Thoracic aorta (tissue), 2 donors: ENCODE measurements at places on chromosomes 1 and 21. TPM values are rescaled to one million over a fixed set of nuclear protein-coding genes. Genes with fewer than 3 reads are reported as not detected.

GRCh38 chr1:55239548-55239947 is 24.4 kb upstream of the USP24 start:
- no peaks in the 10 kb centered on the region for H3K36me3 ChIP-seq
- H3K4me3 ChIP-seq = no peak overlapping the region
- H3K4me1 ChIP-seq = no peaks in the 10 kb centered on the region
- no peak for DNase-seq
- H3K27ac ChIP-seq = no peak overlapping the region

The SLC44A3 gene
- 3.7 TPM for total RNA-seq

GRCh38 chr1:6864166-6864565 is 78.9 kb downstream of the CAMTA1 start:
- no peaks in the 10 kb centered on the region for H3K36me3 ChIP-seq
- no peaks in the 10 kb centered on the region for H3K27me3 ChIP-seq
- peaks cover 80% of the 10 kb centered on the region for H3K4me1 ChIP-seq
- H3K4me3 ChIP-seq = no peak overlapping the region
- no peak for DNase-seq

DNA sequence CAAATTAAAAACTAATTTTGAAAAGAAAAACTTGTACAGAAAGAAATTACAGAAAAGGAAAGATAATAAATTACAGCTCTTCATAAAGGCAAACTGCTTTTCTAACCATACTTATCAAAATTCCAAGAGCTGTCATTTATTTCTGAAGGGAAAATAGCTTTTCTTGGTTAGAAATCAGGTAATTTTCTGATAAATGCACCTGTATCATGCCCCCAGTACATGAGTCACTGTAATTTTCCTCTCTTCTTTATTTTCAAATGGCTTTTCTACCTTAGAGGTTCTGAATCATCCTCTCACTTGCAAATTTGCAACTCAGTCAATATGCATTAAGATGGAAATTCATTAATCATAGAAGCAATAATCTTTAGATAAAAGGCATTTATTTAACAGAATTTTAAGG is 100.1 kb downstream of the SLC35F3 start:
- no peak overlapping the region for H3K27ac ChIP-seq
- H3K4me3 ChIP-seq = no peak overlapping the region
- DNase-seq = no peak
- no peaks in the 10 kb centered on the region for H3K27me3 ChIP-seq

GRCh38 chr1:68448365-68448764 is 1.4 kb downstream of the RPE65 start:
- DNase-seq = no peak
- H3K27ac ChIP-seq = no peak overlapping the region
- H3K27me3 ChIP-seq = no peaks in the 10 kb centered on the region
- H3K4me1 ChIP-seq = no peaks in the 10 kb centered on the region
- H3K4me3 ChIP-seq = no peak overlapping the region
- no peaks in the 10 kb centered on the region for H3K36me3 ChIP-seq

The SEC22B gene
- total RNA-seq = 24.9 TPM

The ZNF593OS gene
- total RNA-seq = not detected

The MATN1 gene
- total RNA-seq = 1.5 TPM

DNA sequence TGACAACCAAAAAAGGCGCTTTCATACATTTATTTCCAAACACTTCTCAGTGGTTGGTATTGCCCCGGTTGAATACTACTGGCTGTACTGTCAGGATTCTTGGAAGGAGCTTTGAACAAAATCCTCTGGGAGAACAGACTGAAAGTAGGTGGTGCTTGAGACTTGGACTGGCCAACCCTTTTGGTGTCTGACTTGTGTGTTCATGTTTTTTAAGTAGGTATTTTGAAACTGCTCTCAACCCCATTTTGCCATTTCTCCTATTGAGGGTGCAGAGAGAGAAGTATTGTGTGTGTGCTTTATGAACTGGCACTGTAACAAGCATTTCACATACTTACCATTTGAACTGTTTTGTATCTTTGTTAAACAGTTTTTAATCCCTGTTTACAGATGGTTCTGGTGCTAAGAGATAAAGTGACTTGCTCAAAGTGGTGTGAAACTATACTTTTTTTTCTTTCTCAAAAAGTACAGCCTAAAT is 21.2 kb downstream of the ARID1A start:
- H3K27me3 ChIP-seq = no peaks in the 10 kb centered on the region
- peaks cover 91% of the 10 kb centered on the region for H3K4me1 ChIP-seq
- no peak overlapping the region for H3K4me3 ChIP-seq
- no peak for DNase-seq

DNA sequence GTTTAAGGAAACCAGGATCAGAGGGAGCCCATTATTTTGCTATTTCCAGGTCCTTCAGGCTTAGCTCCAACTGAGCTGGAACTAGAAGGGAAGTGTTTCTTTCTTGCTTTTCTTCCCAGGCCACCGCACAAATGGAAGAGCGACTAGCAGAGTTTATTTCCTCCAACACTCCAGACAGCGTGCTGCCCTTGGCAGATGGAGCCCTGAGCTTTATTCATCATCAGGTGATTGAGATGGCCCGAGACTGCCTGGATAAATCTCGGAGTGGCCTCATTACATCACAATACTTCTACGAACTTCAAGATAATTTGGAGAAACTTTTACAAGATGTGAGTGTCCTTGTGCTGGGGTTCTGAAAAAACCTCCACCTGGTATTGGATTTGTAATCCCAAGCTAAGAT is 121.8 kb downstream of the PIK3R3 start:
- H3K27ac ChIP-seq = no peak overlapping the region
- no peak overlapping the region for H3K4me3 ChIP-seq

DNA sequence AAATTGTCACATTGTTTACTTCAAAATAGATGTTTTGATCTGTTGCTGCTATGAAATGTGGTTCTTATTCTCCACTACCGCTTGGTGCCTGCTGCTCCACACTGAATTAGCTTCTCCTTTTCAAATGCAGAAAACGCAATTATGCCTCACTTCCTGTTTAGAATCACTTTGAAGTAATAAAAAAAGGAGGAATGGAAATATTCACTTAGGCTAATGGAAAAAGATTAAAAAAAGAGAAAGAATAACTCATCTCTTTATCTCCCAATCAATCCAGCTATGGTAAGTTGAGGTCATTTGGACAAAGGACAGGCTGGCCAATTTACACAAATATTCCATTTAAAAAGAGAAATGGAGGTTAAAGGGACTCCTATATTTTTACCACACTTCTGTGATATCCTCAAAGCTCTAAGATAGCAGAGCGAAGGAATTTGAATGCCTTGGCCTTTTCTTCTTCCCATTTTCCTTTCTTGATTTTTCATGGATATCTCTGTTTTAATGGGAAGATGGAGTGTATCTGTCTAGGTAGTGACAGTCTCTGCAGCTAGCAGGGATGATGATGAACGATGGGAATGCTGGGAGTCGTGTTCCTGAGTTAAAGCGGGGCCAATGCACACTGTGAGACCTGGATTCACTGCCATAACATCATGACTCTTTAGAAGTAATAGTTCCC is 35.7 kb downstream of the RGS5 start:
- H3K27me3 ChIP-seq = no peaks in the 10 kb centered on the region
- H3K27ac ChIP-seq = peak overlapping the region; percentile 72
- peaks cover 92% of the 10 kb centered on the region for H3K4me1 ChIP-seq

GRCh38 chr1:221045842-221046831 is 166.9 kb downstream of the HLX start:
- DNase-seq = no peak
- H3K27me3 ChIP-seq = no peaks in the 10 kb centered on the region
- H3K27ac ChIP-seq = no peak overlapping the region
- no peak overlapping the region for H3K4me3 ChIP-seq
- H3K4me1 ChIP-seq = peaks cover 11% of the 10 kb centered on the region

The FAM151A gene
- not detected for total RNA-seq

The DMRTB1 gene
- not detected for total RNA-seq

The POU3F1 gene
- total RNA-seq = not detected

The EPHA8 gene
- total RNA-seq = not detected

The CNR2 gene
- total RNA-seq = 0.41 TPM

DNA sequence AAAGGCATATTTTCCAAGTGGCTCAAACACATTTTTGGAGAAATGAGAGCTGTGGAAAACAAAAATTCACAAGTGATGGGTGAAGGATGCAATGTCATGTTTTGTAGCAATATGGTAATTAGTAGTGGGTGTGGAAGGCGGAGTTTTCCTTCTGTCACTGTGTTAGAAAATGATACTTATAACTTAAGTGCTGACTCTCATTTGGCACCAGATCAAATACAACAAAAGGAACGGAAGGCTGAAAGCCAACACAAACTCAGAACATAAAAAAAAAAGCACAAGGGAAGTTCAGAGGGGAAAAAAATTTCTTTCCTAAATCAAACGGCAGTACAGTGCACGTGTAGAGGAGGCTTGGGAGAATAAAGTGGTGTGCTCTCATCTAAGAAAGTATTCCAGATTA is at the start of gene TNFSF18:
TNFSF18 (minus strand) TSS at position 77 of the 400 bp plus-strand sequence; CDS start at position 32, 45 bp downstream.
- no peaks in the 10 kb centered on the region for H3K36me3 ChIP-seq
- DNase-seq = no peak
- H3K4me3 ChIP-seq = no peak within 1 kb of the TSS
- no peak within 1 kb of the TSS for H3K27ac ChIP-seq
- H3K27me3 ChIP-seq = no peaks in the 10 kb centered on the region
- H3K4me1 ChIP-seq = peaks cover 18% of the 10 kb centered on the region

The C1QB gene
- 884 TPM for total RNA-seq

The GPR25 gene
- not detected for total RNA-seq

The HOOK1 gene
- total RNA-seq = 0.27 TPM

- H3K27ac ChIP-seq = no peak within 1 kb of the TSS
- no peak within 1 kb of the TSS for H3K4me3 ChIP-seq
- no peak for DNase-seq
- H3K36me3 ChIP-seq = no peaks in the 10 kb centered on the region
These were observed at the start of gene OR10T2 for GRCh38 chr1:158398818-158399514. Gene OR10T2, minus strand, starts transcription at chr1:158399466. Its CDS starts 0 bp downstream, at chr1:158399466.

GRCh38 chr1:58779801-58780382 is 4.0 kb downstream of the JUN start:
- peaks cover 4% of the 10 kb centered on the region for H3K36me3 ChIP-seq
- H3K27ac ChIP-seq = peak overlapping the region; percentile 97
- H3K4me3 ChIP-seq = peak overlapping the region; percentile 83
- no peaks in the 10 kb centered on the region for H3K27me3 ChIP-seq

- H3K27ac ChIP-seq = no peak overlapping the region
- H3K36me3 ChIP-seq = peaks cover 14% of the 10 kb centered on the region
- no peak for DNase-seq
- H3K4me1 ChIP-seq = peaks cover 7% of the 10 kb centered on the region
These were observed 26.7 kb downstream of the RC3H1 start for GRCh38 chr1:173995475-173995874.

The TEKT2 gene
- total RNA-seq = not detected

The RWDD3 gene
- 8.3 TPM for total RNA-seq

DNA sequence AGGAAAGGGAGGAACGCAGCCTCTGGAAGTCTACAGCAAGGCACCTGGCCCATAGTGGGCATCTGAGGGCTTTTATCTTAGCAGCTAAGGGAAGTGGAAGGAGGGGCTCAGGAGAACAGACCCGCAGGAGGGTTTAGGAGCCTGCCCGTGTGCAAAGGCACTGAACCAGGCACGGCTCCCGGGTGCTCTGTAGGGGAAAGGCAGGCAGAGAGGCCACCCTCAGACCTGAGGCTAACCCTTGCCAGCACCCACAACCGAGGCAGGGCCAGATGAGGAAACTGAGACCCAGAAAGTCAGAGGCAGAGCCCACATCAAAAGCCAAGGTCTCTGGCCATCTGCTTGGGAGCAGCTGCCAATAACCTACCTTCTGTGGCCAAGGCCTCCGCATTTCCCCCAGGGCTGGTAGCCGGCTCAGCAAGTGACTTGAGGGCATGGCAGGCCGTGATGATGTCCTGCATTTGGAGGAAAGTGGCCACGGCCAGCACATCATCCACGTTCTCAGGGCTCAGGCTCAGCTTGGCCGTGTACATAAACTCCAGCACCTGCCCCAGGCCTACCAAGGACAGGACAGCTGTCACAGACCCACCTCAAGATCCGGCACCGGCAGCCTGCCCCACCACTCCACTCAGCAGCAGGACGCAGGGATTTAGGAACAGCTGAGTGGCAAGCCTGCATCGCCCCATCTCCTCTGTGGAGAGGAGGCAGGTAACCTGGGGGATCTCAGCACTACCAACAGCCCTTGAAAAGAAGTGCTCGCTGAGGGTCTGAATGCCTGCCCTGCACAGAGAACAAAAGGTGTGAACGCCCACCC is 29.1 kb downstream of the ZBTB17 start:
- no peak for DNase-seq
- H3K4me3 ChIP-seq = no peak overlapping the region
- H3K27me3 ChIP-seq = no peaks in the 10 kb centered on the region
- H3K27ac ChIP-seq = peak overlapping the region; percentile 98

DNA sequence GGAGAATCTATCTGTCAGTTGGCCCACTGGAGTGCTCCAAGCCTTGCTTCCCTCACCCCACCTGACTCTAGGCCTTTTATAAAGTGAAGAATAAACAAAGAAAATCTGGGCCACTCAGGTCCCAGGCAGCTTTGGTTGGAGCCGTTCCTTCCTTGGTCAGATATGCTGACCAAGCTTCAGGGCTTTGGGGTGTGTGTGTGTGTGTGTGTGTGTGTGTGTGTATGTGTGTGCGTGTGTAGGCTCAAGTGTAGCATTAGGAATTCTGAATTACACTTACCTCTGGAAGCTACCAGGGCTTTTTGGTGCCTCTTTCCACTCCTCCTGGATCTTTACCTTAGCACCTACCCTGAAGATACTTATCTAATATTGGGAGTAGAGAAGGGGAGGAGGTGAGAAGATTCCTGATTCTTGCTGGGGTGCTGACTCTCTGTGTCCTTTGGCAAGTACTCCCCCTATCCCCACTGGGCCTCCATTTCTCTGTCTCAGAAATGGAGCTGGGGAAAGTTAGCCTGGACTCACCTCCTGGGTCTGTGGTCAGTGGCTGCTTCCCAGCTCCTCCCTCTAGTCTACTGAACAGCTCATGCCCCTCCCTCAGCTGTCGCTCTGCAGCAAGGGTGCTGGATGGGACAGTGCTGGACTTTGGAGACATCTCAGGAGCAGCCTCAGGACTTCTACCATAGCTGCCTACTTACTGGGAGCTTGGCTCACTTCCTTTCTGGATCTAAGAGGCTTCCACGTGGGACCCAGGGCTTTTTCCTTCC is 10.8 kb downstream of the FOXD2 start:
- DNase-seq = no peak
- no peak overlapping the region for H3K27ac ChIP-seq
- peaks cover 17% of the 10 kb centered on the region for H3K4me1 ChIP-seq
- no peaks in the 10 kb centered on the region for H3K27me3 ChIP-seq
- no peak overlapping the region for H3K4me3 ChIP-seq
